Tongue (tissue), 3 donors: ENCODE measurements at places on chromosomes 3 and 15. TPM values are rescaled to one million over a fixed set of nuclear protein-coding genes. Genes with fewer than 3 reads are reported as not detected.

- no peak for DNase-seq
Observed at GRCh38 chr3:181239441-181239840, 249.9 kb upstream of the DNAJC19 start.

DNA sequence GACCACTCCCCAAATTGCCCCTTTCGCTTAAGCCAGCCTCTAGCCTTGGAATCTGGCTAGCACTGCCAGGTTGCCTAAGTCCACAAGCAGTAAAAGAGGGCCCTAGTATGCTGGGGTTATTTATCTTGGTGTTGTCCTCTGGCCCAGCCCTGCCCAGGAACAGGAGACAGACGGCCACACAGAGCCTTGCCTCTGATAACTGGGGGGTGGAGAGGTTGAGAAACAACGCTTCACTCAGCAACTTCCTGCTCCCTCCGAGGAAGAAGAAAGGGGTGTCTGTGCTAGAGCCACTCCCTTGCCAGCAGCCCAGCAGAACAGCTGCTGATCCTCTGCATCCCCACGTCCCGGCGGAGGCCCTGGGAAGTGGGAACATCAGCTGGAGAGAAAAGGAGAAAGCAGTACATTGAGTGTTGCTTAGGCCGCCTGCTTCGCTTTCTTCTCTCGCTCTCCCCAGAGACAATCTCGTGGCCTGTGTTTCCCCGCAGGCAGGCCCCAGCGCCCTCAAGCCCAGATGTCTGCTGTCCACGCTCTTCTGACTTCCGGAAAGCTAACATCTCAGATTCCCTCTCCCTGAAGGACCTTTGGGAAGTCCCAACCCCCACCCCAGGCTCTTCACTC lies 22.6 kb upstream of the C3orf70 start:
- DNase-seq = peak; percentile 81

DNA sequence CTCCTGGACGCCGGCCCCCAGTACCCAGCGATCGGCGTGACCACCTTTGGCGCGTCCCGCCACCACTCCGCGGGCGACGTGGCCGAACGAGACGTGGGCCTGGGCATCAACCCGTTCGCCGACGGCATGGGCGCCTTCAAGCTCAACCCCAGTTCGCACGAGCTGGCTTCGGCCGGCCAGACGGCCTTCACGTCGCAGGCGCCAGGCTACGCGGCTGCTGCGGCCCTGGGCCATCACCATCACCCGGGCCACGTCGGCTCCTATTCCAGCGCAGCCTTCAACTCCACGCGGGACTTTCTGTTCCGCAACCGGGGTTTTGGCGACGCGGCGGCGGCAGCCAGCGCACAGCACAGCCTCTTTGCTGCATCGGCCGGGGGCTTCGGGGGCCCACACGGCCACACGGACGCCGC lies 956 bp downstream of the ZIC1 start:
- no peak for DNase-seq

DNA sequence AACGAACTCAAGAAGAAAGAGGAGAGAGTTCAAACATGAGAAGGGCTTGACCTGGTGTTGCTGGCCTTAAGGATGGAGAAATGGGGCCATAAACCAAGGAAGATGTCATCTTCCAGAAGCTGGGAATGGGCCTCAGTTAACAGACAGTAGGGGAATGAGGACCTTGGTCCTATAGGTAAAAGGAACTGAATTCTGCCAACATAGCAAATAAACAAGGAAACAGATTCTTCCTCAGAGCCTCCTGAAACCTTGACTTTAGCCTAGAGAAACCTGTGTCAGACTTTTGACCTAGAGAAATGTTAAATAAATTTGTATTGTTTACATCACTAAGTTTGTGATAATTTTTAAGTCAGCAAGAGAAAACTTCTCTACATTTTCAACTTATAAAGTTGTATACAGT lies 336.8 kb downstream of the PLCL2 start:
- no peak for DNase-seq

Gene EPHB3
- total RNA-seq = 33.7 TPM

DNA sequence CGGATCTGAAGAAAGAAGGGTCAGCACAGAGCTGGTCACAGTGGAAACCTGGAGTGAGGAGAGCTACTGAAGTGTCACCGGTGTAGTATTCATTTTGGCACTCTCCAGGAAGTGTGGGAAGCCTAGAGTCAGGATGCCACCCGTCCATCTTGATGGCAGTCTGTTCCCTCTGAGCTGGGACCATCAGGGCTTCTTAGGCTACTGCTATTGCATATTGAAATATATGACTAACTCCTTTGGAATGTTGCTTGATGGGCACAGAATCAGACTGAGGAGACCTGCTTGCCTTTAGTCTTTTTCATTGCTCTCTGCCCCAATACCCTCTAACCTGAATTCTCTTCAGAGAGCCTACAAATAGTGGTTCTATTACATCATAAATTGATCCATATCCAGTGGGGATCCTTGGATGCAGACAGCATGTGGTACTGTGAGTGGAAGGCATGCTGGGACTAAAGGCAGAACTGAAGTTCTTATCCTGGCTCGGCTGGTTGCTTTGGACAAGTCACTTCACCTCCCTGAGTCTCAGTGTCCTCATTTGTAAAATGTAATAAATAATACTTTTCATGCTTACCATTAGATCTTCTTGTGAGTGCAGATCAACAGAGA lies 143.5 kb downstream of the PDE8A start:
- DNase-seq = no peak

Gene KNG1
- not detected for total RNA-seq

DNA sequence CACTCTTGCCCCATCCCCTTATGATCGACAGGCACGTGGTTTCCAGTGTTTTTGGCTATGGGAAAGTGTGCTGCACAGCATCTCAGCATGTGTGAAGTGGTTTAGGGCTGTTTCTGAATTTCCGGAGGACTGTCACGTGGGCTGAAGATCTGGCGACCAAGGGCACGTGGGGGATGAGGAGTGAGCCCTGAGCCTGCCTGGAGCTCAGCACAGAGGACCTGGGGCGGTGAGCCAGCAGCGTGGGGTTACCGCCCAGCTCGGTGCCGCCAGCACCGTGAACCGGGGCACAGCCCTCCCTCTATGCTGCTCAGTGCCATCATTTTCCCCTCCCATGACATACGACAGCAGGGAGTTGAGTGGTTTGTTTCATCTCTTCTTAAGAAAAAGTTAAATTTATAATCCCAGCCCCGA lies 150.2 kb downstream of the DNAJB8 start:
- DNase-seq = peak; percentile 37

Gene TM4SF18
- total RNA-seq = 11.2 TPM

Gene ABHD17C
- 7.9 TPM for total RNA-seq

DNA sequence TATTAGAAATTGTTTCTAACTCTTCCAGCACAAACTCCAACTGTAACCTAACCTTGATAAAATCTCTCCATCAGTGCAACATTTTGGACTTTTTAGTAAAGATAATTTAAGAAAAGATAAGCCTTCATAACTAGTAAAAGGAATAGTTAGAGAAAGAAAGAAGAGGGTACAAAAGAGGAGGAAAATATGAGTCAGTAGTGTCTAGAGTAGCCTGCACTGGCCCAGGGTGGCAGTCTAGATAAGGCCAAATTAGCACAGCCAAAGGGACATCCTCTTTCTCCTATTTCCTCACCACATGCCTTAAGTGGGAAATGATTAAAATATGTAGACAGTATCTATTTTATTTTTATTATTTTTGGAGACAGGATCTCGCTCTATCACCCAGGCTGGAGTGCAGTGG lies 3.7 kb downstream of the PROS1 start:
- no peak for DNase-seq

Gene IQCH
- total RNA-seq = 4.3 TPM

DNA sequence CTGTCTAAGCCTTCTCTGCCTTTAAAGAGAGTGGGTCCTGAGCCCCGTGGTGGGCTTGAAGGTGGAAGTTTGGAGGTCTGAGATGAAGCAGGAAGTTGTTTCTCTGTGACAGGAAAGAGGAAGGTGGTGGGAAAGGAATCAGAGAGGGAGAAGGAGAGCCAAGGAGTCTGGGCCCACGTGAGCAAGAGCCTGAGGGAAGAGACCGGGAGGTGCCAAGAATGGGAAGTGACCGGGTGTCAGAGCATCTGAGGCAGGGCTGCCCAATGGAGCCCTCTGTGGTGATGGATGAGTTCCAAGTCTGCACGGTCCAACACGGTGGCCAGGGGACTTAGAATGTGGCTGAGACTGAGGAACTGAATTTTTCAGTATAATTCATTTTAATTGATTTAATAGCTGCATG lies 24.6 kb downstream of the ALDH1L1 start:
- DNase-seq = no peak

DNA sequence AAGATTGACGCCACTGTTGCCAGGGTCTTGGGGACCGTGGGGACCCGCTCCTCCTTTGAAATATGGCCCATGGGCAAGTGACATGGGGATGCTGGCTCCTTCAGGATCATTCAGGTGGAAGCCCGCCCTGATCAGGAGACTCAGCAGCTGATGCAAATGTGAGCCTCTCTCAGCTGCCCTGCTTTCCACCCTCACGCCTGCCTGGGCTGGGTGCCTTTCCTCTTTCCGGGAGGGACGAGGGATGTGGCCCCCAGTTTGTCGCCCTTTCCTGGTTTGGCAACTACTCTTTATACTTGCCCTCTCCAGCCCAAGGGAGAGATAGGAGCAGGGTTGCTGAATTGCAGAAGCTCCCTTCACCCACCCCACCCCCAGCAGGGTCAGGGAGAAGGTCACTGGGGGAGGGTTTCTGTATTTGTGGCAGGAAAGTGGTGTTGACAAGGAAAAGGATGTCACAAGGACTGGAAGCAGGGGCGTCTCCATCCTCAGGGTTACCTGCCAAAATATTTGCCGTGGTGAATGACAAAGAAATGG lies 21.8 kb downstream of the DNASE1L3 start:
- DNase-seq = no peak

- no peak for DNase-seq
Observed at GRCh38 chr3:126126811-126127431, 43.0 kb upstream of the SLC41A3 start.

Gene PCLAF
- total RNA-seq = 12.0 TPM
